Memory B cell (primary cell): ENCODE measurements at places on chromosomes 6 and 20.

DNA sequence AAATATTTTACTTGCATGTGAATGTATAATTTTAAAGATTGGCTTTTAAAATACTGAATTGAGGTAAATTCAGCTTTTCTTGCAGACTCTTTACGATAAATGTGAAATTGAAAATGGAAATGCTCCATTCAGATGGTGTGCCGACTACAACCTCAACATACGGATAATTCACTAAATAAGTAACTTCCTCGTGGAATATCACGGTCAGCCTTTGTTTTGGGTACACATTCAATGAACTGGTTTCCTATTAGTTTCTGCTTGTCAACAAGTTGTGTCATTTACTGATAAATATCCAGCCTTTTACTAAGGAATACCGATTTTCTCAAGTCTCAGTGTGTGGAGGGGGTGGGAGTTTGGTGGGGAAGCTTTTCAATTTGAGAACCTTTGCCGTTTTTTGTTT, 2.4 kb upstream of the IRF4 start:
- DNase-seq: no peak

GRCh38 chr20:1845163-1845523, 50.1 kb upstream of the SIRPA start:
- DNase-seq: no peak

- DNase-seq: no peak
These were observed 103.7 kb downstream of the REV3L start for GRCh38 chr6:111379302-111379701.

GRCh38 chr6:149965194-149966020, 1.7 kb downstream of the ULBP1 start:
- DNase-seq: no peak

GRCh38 chr6:1913577-1913976, 303.9 kb downstream of the FOXC1 start:
- DNase-seq: no peak

GRCh38 chr20:38406476-38406875, 28.7 kb downstream of the SNHG17 start:
- no peak for DNase-seq

DNA sequence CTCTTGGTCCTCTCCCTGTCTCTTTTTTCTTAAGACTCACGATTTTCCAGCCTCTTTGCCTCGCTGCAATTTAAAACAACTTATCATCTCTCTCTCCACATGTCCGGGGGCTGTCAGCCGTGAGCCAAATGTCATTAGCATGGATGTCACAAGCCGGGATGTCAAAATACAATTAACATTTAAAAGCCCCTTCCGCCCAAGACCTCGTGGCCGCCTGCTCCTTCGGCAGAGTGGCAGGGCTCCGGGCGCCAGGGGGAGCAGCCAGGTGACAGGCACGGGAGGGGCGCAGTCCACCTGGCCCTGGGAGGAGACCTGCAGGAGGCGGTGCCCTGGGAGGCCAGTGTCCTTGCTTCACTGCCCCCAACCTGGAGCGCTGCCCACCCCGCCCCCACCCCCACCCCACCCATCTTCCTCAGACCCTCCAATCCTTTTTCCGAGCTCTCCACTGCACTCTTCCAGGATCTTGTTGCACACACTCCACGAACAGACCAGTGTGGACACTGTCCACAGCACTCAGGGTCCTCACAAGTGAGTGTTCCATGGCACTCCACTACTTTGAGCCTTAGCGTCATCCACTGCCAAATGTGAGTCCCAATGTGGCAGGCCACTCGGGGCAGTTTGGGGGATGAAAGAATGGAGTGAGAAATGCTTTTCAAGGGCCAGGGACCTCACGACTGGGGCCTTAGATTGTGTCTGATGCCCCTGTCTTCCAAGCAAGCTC, 5.6 kb upstream of the GRM4 start:
- DNase-seq: no peak

DNA sequence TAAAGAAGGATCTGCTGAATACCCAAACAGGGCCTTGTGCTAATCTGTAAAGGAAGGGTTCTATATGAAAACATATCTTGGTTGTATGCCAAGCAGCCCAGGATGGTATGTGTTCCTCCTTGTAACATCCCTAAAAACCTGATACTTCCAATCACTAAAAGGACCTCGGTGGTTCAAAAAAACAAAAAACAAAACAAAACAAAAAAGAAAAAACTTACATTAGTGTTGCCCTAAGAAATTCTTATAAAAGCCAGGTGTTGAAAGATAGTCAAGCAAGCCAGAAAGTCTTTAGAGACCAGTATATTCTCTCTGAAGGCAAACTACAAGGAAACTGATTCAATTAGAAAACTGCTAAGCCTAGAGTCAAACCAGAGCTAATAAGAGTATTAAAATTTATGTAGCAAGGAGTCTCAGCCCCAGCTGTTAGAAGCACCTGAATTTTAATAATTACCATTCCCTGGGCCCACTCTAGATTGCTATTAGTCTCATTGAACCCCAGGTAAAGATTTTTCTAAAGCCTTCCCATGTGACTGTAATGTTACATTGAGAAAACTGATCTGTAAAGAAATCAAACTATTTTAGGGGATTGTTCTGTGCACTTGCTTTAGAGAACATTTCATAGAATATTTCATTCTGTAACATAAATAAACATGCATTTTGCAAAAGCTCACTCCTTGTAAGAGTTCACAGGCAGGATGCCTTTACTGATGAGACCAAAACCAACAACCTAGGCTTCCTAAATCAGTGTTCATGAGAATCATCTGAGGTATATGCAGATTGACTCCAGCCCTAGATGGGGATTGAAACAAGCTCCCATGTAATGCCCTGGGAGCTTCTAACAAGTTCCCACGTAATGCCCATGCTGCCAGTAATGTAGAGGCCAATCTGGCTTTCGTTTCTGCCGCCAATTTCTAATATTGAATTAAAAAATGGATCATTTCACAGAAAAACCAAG, 95.2 kb upstream of the BTN3A2 start:
- no peak for DNase-seq

DNA sequence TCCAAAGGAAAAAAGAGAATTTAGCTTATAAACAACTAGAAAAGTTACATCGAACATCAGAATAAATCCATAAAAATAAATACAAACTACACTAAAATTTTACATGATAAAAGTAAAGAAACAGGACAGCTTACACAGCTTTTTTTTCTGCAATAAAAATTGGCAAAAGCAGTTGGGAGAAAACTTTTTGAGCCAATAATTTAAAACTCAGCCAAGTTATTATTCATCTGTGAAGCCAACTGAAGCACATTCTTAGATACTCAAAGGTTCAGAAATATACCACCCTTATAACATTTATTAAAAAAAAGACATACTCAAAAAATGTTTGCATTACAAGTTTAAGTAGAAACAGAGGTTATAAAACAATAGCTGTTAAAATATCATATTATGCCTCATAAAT, 23.7 kb upstream of the RSPO3 start:
- no peak for DNase-seq

- no peak for DNase-seq
These were observed 72.3 kb upstream of the CENPW start for GRCh38 chr6:126267626-126268025.

GRCh38 chr6:157649311-157650260, 173.5 kb upstream of the SNX9 start:
- no peak for DNase-seq

- no peak for DNase-seq
These were observed 77.8 kb downstream of the ARHGAP18 start for GRCh38 chr6:129632172-129632613.

- no peak for DNase-seq
These were observed 83.6 kb downstream of the LCA5 start for GRCh38 chr6:79453558-79454042.

DNA sequence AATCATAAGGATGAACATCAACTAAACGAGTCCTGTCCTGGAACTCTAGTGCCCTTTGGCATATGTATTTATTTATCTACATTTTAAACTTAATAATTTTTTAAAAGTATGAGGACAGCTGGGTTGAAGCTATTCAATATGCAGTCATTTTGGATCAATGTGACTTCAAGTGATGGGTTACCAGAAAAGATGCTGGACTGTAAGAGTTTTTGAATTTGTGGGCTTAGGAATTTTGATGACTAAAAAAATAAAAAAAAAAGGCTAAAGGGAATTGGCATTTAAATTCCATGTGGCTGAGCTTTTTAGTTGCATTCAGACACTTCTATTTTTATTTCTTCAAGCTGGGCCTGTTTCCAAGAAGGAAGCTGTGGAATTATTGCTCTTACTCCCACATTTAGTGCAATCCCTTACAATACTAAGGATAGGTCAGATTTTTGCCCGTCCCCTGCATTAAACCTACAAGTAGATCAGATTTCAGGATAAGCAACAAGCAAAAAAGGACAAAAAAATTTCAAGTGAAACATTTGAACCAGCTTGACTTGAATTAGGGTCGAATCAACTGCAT, 704.2 kb upstream of the CITED2 start:
- no peak for DNase-seq

DNA sequence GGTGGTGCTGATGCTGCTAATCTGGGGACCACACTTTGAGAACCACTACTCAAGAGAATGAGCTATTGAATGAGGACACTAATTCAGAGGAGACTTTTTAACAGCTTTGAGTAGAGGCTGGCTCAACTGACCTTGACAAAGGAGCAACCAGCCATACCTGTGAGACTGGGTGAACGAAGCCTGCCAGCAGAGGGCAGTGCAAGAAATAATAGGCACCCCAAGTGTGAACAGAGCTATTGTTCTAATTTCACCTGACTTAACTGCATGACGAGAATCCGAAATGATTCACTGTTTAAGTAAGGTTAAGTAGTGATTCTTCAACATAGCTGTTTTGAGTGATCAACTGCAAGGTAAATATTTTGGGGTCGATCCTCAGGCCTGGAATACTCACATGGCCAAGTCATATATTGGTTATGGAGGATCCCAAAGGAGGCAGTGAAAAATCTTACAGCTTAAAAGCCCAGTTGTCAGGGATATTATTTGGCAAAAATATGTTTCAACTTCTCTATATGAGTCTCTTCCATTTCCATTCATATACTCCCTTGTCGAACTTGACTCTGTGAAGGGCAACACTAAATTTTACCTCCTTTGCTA, 550.5 kb upstream of the MARCKS start:
- peak; percentile 60 for DNase-seq

- no peak for DNase-seq
These were observed 109.5 kb upstream of the HSF2 start for GRCh38 chr6:122289762-122290539.

DNA sequence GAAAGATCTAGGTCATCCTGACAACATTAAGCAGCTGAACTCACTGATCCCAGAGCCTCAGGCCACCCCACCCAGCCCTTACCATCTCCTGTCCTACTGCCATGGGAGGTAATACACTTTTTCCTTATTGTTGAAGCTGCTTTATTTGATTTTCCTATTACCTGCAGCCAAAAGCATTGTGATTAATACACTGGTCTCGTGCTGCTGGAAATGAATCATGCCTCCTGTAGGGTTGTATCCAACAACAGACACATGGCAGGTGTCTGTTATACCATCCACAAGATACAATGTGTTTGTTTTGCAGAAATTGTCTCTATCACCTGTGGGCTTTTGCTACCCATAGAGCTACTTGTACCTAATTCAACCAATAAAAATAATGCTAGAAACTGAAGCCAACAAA, 34.2 kb downstream of the MYLIP start:
- no peak for DNase-seq

DNA sequence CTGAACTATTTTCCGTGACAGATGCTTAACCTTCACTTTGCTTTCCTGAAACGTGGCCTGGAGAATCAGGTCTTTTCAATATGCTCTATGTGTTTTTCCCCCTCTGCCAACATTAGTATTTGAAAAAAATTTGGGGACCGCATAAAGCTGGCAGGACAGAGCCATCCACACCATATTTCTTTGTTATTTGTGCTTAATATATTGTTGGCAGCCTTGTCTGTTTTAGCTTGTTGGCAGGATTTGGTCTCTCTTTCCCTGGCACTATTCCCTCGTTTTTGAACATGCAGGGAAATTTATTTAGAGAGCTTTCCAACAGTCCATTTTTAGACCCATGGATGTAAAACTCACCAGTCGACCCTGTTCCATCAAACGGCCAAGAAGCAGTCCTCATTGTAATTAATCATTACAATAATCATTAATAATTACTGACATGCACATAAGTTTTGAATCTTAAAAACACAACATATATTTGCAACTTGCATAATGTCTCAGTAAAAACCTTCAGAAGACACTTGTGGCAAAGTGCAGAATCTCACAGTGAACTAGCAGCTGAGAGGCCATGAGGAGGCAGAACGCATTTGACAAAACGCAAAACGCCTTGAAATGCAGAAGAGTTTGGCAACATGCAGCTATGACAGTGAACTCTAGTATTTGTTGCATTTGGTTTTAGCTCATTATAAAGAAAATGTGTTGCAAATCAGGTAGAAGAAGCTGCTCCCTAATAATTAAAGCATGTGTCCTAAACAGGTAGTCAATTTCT, 514.2 kb downstream of the C6orf118 start:
- DNase-seq: no peak

- DNase-seq: no peak
These were observed 18.2 kb upstream of the TAGAP start for GRCh38 chr6:159062976-159063375.

DNA sequence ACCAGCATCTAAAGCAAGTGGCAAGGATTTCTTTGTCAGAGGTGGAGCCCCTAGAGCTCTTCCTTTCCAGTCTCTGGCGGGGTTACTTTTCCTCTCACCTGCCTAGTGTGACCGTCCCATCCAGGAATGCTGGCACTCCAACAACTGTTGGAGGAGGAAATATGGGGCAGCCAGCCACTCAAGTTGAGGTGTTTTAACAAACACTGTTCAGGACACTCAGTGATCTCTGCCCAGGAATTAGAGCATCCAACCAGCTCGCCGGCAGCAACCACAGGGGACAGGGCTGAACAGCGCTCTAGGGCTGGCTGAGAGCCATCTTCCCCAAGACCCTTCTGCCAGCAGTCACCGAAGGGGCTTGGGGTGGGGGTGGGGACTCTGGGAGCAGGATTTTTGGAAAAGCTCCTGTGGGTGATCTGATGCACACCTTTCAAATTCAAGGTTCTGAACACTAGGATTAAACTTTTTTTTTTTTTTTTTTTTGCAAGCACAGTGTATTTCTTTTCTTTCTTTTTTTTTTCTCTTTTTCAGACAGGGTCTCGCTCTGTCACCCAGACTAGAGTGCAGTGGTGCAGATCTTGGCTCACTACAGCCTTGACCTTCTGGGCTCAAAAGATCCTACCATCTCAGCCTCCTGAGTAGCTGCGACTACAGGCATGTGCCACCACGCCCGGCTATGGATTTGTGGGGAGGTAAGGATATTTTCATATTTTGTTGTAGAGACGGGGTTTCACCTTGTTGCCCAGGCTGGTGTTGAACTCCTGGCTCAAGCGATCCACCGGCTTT, 28.4 kb upstream of the KCNK16 start:
- no peak for DNase-seq

DNA sequence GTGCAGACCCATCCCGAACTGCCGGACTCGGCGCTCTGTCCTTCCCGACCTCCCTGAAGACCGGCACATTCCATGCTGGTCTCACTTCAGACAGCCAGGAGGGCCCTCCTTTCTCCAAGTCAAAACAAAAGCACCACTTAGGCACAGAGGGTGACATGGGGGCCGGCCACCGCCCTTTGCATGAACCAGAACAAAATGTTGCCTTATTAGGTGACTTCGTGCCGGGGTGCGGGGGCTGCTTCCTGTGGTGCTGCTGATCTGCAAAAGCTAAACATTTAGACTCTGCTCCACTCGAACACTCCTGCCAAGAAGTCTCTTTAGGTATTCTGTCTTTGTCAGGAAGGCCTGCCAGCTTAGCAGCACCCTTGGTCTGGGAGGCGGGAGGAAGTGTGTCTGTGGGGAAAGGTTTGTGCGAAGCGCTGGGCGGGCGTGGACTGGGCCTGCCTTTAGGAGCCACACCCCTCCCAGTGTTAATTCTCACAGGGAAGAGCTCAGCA, 133.8 kb downstream of the SMOC2 start:
- no peak for DNase-seq

- no peak for DNase-seq
These were observed 107.3 kb downstream of the TFAP2C start for GRCh38 chr20:56736285-56736857.
